CMK (cell line): ENCODE measurements at places on chromosomes 16 and 17.

GRCh38 chr17:2852221-2852620 is 56.0 kb downstream of the RAP1GAP2 start:
- no peak for DNase-seq

DNA sequence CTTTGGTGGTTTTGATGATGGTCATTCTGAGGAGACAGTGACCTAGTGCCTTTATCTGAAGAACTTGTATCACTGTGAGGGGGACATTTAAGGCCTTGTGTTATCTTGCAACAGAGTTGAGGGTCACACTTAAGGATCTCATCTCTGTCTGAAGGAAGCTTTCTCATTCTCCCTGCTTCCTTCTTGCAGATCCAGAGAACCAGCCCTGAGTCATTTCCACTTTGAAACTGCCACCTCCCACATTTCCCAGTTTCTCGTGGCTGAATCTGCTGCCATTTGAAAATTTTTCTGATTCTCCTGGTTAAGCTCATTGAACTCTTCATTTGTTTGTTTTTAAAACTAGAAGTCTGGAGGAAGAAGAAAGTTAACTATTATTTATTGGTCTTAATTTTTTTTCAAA is 190.2 kb upstream of the CDH11 start:
- DNase-seq: no peak

GRCh38 chr17:74233937-74234336 is 20.6 kb downstream of the TTYH2 start:
- DNase-seq: no peak

GRCh38 chr17:72592242-72592966 is 471.6 kb downstream of the SOX9 start:
- DNase-seq: no peak

- DNase-seq: no peak
These were observed 62.0 kb downstream of the TMEM132E start for GRCh38 chr17:34641368-34641767.

DNA sequence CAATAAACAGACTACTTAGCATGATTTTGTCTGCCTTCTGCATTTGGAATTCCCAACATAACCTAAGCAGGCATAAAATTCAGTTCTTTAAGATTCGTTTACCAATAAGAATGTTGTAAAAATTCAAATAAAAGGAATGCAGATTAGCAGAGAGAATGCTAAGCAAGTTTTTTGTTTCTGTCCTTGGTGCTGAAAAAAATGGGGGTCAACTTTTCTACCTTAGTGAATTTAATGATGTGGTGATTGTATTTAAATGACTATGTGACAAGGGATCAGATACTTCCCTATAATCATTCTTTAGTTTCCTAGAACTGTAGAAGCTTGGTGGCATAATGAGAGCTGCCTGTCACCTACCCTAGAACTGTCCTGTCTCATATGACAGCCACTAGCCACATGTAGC is 159.5 kb downstream of the RBFOX1 start:
- DNase-seq: no peak

DNA sequence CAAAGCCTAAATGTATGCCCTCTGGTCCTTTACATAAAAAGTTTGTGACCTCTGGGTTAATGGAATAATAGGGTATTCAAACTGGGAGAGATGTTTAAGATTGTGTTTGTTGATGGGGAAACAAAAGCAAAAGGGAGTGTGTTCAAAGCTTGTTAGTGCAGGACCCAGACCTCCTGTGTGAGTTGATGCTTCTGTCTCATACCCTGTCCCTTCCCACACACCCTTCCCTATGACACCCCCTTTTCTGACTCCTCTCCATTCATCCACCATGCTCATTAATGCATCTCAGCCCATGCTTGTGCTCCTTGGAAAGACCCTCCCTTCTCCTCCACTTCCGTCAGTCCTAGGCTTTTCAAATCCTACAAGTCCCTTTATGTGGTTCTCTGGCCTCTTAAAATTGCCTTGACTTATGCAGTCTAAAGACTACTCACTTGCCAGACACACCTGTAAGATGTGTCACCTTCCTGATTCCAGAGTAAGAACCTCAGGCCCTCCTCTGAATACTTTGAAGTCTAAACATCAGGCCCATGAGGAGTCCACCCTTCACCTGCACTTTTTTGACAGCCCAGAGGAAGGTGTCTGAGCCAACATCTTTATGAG is 128.0 kb upstream of the CACNG5 start:
- DNase-seq: no peak

DNA sequence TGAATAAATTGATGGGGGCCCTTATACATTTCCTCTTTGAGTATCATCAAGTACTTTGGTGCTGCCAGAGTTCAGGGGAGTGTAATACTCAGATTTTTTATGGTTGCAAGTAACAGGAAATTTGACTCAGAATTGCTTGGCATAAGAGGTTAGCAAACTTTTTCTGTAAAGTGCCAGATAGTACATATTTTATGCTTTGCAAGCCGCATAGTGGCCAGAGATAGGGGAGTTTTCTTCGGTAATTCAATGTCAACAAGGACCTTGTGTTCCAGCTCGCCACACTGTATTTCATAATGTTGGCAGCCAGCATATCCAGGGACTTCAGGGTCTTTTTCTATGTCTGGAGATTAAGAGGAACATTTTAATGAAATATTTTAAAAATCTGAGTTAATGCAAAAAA is 51.0 kb upstream of the MARCHF10 start:
- no peak for DNase-seq

GRCh38 chr16:47046726-47047523 is 73.5 kb upstream of the DNAJA2 start:
- DNase-seq: no peak

DNA sequence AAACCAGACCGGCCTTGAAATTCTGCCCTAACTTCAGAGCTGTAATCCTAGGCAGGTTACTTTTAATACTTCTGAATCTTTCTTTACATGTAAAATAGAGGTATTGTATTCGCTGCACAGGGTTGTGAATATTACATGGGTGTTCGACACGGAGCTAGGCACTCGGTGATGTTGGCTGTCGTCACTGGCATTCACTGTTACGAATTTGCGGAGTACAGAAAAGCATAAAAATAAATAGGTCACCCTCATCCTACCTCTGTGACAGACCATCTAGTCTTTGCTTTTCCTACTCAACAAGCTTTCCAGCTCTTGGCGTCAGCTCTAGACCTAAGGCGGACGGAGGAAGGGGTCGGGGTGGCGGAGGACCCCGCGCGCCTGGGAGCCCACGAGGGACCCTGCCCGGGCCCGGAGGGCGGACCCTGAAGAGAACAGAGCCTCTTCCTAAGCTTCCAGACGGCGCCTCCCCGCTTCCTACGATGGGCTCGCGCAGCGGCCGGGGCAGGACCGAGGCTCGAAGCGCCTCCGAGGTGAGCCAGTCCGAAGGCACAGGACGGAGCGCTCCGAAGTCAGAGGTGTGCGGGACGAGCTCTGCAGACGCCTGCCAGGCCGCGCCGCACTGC is 879 bp upstream of the SPG7 start:
- DNase-seq: no peak

GRCh38 chr16:7763111-7763510 is 430.5 kb downstream of the RBFOX1 start:
- DNase-seq: no peak

DNA sequence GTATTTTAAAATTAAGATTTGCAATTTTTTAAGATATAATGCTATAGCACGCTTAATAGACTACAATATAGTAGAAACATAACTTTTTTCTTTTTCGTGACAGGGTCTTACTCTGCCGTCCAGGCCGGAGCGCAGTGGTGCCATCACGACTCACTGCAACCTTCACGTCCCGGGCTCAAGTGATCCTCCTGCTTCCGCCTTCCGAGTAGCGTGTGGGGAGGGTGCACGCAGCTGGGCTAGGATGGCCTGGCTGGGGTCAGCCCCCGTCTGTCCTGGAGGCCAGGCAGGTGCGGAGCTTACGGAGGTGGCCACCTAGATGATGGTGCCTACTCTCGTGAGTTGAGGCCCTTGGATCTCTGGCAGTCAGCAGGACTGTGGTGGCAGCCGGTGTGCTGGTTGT is 50.1 kb downstream of the JPH3 start:
- DNase-seq: no peak

GRCh38 chr17:47205419-47205963 is 3.7 kb upstream of the MYL4 start:
- DNase-seq: no peak

DNA sequence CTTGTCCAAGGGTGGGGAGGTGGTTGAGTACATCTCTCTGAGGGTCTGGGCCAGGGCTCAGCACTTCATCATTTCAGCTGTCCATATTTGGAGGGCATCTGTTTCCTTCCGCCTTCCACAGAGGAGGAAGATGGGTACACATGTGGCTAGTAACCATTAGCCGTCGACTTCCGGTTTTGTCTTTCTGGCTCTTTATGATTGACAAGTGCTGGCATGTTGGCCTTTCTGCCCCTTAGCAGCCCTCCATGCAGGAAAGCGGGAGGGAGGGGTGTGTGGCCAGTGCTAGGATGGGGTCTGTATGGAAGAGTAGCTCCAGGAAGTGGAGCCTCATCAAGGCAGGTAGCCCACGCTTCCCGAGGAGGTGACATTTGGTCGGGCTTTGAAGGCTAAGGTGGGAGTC is 69.6 kb downstream of the RAI1 start:
- peak; percentile 91 for DNase-seq

GRCh38 chr17:45645330-45645729 is 138.8 kb upstream of the CRHR1 start:
- DNase-seq: no peak

- no peak for DNase-seq
These were observed 238.9 kb downstream of the HS3ST3B1 start for GRCh38 chr17:14539801-14540200.

DNA sequence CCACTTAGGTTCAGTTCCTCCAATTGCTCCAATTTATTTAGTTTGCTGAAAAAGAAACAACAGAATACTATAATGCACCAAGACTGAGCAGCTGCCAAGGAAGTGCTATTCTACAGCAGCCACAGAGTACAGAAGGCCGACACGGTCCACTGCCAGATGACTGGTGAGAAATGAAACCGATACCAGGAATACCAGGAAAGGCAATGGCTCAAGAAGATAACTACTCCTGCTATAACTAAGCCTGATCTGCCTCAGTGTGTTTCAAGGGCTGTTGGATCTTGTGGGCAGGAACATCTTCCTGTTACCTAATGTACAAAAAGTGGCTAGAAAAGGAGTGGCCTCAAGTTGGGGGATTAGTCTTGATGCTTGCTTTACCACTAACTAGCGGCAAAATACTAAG is 32.8 kb downstream of the MARVELD3 start:
- DNase-seq: no peak

- no peak for DNase-seq
These were observed 106.7 kb upstream of the SDK2 start for GRCh38 chr17:73750975-73751374.

DNA sequence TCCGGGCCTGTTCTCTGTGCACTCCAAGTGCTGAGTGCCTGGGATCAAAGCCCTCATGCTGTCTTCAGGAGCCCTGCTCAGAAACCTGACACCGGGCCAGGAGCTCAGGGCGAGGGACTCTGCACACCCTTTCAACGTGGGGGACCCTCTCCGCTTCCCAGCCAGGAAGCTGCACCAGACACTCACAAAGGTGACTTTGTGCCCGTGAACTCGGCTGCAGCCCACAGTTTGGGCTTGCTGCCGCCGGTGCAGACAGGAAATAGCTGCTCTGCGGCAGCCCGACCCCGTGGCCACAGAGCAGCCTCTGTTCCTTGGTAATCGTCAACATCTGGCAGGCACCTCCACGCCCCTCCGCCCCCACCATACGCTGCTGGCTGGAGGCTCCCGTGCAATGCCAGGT is 93.4 kb upstream of the METRNL start:
- DNase-seq: no peak

GRCh38 chr17:79651266-79651665 is 40.4 kb upstream of the RBFOX3 start:
- no peak for DNase-seq

DNA sequence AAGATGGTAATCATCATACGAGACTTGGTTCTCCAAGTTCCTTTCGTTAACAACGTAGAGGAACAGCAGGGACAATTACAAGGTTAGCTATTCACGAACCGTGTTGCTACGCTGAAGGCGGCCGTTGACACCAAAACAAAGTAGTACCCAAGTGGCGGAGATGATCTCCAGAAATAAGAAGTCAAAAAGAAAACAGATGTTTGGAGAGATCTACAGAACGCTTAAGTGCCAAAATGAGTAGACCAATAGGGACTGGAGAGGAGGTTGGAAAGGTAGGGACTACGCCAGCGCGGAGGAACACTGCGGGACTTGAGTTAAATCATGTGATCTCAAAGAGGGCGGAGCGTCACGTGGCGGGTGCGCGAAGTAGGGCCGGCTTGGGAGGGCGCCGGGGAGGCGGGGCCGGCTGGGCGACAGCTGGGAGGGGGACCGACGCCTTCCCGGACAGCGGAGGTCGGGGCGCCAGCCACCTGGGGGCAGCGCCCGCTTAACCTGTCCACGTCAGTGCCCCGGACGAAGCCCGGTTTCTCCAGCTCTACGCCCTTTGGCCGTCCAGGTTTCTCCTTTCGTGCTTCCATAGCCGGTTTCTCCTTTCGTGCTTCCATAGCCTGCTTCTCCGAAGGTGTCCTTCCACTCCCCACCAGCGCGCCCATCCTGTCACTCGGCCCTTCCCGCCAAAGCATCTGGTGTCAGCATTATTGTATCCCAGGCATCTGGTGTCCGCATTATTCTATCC is 636 bp upstream of the GABARAP start:
- DNase-seq: no peak

DNA sequence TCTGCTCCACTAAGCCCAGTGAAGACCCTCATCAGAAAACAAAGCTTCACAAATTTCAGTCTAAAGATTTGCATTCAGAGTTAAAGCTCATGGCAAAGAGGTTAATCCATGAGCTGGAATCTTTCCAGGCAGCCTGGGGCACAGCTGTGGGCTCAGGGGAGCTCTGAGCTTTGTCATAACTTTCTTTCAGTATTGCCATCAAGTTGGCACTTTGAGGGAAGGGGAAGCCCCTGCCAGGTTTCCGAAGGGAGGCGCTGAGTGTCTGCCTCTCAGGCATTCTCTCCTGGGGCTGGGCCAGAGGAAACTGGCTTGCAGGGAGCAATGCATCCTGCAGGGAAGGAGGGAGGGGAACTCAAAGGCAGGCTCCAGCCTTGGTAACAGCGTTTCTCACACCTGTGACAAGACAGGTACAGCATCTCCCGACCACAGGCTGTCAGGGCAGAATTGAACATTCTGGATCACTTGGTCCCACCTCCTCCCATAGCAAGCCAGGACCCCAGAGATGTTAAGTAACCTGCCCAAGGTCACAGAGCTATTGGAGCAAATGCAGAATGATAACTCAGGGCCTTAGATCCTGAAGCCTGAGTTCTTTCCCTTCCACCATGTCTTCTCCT is 3.9 kb downstream of the LPO start:
- DNase-seq: no peak

GRCh38 chr17:54307351-54307750 is 484.6 kb downstream of the KIF2B start:
- DNase-seq: no peak

DNA sequence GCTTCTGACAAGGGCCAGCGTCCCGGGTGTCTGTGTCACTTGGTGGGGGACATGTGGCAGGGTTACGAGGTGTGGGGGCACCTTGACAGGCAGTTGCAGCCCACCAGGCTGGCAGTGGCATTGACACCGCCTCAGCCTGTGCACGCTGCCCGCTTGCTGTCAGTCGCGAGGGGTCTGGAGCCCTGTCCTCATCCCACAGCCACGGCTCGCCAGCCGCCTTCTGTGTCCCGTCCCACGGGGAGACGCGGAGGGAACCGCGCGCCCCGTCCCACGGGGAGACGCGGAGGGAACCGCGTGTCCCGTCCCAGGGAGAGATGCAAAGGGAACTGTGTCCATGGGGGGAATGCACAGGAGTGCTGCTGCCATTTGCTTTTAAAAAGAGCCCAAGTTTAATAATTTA is 3.5 kb downstream of the PABPN1L start:
- no peak for DNase-seq

- no peak for DNase-seq
These were observed 399.4 kb upstream of the C16orf82 start for GRCh38 chr16:26667307-26667706.

GRCh38 chr16:81496321-81496720 is 51.7 kb downstream of the CMIP start:
- no peak for DNase-seq
